ENCODE measurements at places on chromosomes 13 and 19.

DNA sequence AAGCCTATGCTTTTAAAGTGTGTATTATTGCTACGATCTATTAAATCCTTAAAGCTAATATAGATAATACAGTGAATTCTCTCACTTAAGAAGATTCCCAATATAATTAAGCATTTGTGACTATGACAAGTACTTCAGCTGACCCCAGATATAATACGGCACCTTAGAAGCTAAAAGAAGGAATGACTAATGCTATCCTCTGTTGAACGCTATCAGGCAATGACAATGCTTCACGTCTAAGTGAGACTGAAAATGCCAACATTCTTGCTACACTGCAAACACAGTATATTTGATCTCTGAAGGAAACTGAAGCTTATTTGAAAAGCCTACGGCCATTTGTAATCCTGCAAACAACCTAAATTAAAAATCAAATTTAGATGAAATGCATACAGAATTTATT, 19.7 kb downstream of the VWA8 start:
- no peak for DNase-seq

- no peak for DNase-seq
Measured at GRCh38 chr19:12837225-12837624, 1.1 kb upstream of the MAST1 start.

DNA sequence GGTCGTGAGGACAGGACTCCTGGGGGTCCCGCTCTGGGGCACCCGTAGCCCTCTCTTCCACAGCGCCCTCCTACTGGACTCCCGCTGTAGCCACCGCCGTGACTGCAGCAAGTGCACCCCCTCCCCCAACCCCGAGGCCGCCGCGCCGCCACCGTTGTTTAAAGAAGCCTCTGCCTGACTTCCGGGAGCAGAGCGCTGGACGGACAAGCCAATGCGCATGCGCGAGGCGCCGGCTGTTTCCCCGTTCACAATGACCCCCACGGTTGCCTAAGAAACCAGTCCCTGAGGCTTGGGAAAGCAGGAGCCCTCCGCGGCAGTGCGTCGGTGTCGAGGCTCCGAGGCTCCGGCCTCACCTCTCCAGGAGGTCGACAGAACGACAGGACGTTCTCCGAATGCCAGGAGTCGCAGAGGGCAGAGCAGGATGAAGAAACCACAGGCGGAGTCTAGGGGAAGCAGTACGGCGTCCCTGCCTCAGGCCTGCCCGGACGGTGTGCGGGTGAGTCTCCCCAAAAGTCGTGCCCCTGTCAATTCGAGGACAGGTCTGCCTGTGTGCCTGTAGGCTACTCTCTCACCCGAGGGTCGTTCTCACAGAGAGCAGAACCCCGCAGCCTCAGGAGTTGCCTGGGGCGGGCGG, 70.5 kb upstream of the ZNF420 start:
- no peak for DNase-seq

GRCh38 chr19:55632463-55632834, 8.1 kb upstream of the ZNF784 start:
- DNase-seq, result peak; percentile 89

GRCh38 chr19:35346193-35347052, 1.3 kb upstream of the FFAR1 start:
- peak; percentile 69 for DNase-seq

- no peak for DNase-seq
Measured at GRCh38 chr19:33490041-33490451, 31.5 kb downstream of the PEPD start.

DNA sequence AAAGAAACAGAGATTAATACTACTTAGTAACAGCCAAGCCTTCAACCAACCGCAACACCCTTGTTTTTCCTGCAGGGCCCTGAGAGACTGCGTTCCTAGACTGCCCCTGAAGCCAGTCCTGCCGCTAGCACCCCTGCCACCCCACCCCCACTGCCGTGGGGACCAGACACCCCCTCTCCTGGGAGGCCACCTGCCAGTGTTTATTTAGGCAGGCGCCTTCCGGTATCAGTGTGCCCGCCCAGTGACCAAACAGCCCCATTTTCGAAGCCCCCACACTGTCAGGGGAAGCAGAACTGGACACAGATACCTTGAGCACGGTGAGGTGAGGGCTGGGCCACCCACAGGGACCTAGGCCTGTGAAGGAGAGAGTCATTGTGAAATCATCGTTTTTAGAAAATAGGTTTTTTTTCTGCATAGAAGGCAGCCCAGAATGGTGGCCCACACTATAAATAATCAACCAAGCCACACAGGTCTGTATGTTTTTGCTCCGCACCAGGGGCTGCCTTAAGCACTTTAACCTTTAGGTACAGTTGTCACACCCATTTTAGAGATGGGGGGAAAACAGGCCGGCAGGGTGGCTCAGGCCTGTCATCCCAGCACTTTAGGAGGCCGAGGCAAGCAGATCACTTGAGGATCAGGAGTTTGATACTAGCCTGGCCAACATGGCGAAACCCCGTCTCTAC, 3.5 kb upstream of the TLE5 start:
- no peak for DNase-seq
